ENCODE measurements at places on chromosomes 12 and 14.
A peak's percentile ranks its signal among the peaks of the same experiment; 100 is the strongest.

DNA sequence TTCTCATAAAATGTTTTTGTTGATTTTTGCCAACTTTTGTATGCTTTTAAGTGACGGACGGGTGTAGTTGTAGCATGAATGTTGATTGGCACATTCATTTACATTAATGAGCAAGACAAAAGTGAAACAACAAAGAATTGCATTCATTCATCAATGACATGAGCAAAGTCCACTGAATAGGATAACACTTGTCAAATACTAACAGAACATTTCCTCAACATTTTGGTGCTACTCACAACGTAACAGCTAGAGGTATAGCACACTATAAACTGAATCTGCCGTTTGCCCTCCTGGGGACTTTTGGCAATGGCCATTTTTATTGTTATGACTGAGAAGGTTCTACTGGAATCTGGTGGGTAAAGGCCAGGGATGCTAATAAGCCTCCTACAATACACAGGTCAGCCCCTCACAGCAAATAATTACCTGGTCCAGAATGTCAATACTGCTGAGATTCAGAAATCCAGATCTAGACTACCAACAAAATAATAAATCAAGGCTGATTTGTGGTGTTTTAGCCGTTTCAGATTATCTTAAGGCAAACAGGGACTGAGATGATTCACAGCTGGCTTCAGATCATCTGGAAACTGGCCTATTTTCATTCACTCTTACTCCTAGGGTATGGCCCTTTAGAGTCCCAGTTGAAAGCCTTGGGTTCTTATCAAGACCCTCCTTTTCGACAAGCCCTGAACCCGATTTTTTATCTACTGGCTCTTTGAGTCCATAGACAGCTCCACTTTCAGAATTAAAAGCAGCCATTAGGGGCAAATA, 22.5 kb upstream of the CDKN3 start:
- no peak for DNase-seq

DNA sequence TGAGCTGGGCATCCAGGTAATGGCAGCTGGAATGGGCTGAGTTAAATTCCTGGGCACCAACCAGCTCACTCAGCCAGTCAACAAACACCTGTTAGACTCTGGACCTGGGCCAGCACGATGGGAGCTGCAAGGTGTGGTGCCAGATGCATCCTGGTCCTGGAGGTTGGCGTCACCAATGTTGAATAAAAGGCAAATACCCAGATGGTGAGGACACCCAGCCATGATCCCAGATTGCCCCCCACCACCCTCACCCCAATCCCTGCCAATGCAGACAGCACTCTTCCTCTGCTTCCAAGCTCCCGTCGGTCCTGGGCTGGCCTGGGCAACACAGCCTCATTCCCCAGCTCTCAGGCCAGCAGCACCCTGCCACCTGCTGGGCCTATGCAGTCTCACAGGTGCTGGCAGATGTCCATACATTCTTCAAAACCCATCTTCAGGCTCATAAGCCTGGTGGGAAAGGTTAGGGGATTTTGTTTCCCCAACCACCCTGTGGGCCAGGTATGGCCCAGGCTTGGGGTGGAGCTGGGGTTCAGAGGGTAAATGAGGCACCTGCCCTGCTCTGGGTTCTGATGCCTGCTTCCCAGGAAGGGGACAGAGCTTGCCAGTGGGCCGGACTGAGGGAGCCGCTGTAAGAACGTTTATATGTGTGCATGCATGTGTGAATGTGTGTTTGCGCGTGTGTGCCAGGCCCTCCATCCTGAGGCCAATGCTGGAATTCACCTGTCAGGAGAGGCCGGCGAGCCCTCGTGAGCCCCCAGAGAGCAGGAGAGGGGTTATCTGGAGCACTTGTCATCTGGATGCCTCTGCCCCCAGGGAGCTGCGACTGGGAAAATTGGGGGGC, 58.0 kb downstream of the LGMN start:
- peak; percentile 87 for DNase-seq

GRCh38 chr14:42353315-42353714, 746.6 kb downstream of the LRFN5 start:
- no peak for DNase-seq

DNA sequence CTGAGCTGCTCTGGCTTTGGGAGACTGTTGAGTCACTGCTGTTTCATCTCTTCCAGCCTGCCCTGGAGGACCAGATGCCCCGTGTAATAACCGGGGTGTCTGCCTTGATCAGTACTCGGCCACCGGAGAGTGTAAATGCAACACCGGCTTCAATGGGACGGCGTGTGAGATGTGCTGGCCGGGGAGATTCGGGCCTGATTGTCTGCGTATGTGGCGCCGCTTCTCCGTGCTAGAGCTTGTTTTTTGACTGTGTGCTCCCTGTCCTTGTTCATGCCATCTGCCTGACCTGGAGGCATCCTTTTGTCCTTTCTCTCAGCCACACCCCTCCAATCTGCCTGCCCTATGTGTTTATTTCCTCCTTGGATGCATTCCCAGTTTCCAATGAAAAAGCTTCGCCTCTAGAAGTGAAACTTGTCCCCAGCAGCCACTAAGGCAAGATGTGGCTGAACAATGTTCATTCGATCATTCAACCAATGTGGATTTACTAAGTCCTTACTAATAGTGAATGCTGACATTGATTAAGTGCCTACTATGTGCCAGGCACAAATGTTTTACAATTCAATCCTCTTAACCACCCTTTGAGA, 98.6 kb downstream of the NT5DC3 start:
- peak; percentile 93 for DNase-seq

- DNase-seq = no peak
These were observed 1.1 kb downstream of the XRCC3 start for GRCh38 chr14:103714063-103714724.

- peak; percentile 67 for DNase-seq
These were observed 50.1 kb downstream of the CHST11 start for GRCh38 chr12:104506676-104507401.

DNA sequence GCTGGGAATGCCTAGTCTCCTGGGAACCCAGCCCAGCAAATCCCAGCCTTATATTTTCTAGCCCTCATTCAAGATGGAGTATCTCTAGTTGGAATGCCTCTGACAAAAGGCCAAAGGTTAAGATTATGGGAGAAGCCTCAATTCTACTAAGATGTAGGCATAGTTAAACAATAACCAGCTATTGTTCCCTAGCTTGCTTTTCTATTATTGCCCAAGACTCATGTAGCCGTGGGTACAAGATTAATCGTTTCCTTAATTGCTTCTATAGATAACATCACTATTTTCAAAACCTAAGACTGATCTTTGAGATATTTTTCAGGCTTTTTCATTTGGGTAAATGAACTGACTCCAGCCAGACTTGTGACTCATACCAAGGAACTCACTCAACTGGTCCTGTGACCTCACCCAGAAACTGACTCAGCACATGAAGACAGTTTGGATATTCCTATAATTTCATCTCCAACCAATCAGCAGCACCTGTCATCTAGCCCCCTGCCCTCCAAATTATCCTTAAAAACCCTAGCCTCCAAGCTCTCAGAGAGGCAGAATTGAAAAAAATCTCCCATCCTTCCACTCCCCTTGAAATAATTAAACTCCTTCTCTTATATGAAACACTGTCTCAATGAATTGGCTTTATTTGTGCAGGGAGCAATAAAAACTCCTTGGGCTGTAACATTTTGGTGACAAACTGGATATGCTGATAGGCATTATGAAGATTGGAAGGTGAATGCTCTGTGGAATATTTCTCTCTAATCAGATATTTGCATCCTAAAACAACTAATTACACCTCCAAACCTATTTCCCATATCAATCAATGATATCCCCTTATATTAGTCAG, 589.0 kb downstream of the C12orf50 start:
- no peak for DNase-seq

DNA sequence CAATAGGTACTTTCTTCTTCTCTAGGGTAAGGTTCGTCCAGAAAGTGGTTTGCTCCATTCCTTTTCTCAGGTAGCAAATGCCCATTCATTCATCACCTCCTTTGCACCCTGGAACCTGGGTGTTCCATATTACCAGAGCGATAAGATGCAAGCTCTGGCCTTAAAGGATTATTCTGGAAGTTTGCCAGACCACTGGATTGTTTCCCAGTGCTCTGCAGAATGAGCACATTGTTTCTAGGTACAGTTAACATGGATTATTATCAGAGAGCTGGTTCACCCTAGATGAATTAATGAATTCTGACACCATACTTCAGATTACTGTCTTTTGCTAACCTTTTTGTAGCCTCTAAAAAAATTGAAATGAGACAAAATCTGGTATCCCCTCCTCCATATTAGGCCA, 170.9 kb upstream of the BMP4 start:
- DNase-seq = no peak

GRCh38 chr12:54175200-54175963, 13.4 kb downstream of the SMUG1 start:
- DNase-seq = no peak

DNA sequence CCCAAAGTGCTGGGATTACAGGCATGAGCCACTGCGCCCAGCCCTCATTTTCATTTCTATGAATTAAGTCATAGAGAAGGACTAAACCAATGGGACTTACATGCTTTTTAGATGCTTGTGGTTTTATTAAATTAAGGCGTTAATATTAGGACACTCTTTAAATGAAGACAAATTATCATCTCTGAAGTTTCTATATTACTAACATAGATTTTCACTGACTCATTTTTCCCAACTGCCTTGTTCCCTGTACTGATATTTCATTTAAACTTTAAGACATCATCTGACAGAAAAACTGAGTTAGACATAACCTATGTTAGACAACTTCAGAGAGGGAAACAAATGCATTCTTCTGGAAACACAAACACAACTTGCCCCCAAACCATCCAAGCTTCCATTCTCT, 99.8 kb downstream of the BTG1 start:
- no peak for DNase-seq

GRCh38 chr12:128513831-128514230, 246.9 kb downstream of the TMEM132C start:
- DNase-seq = no peak

- no peak for DNase-seq
These were observed 206.9 kb downstream of the SOX5 start for GRCh38 chr12:23742574-23742973.

- peak; percentile 29 for DNase-seq
These were observed 13.1 kb upstream of the TAC3 start for GRCh38 chr12:57029457-57029856.

DNA sequence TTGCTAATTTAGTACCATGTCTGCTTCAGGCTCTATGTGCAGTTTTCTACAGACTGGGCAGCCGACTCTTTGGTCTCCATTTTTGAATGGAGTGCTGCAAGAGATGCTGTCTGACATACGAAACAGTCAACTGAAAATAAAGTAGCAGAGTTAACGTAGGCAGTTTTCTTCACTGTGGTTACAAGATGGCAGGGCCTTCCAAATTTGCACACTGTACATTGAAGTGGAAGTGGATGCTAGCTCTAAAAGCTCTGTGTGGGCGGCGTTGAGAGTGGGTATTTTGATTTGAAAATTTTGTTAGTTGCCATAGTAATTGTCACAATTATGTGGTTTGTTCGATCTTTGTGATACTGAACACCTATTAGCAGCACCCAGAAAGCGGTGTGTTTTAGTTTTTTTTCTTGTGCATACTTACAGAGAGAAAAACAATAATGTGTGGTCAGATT, 154.9 kb upstream of the ATP2B1 start:
- no peak for DNase-seq

DNA sequence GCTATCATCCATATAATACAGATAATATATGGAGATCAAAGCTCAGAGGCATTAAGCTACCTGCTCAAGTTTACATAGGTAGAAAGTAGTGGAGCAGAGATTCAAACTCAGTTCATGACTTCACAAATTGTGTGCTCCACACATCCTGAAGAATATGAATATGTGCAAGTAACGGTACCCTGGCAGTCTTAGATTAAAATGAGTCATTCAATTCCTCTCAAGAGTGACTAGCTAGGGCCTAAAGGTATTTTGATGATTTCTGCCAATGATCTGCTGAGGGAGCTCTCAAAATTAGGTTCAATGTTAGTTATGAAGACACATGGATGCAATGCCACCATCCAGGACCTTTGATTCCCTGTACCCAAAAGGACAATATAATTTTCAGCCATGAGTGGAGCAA, 58.9 kb downstream of the GRIP1 start:
- no peak for DNase-seq

- no peak for DNase-seq
These were observed 14.1 kb downstream of the RILPL1 start for GRCh38 chr12:123519141-123520001.

- no peak for DNase-seq
These were observed 442.2 kb upstream of the CCDC196 start for GRCh38 chr14:66043921-66044320.

GRCh38 chr12:11830307-11830801, 180.9 kb downstream of the ETV6 start:
- DNase-seq = no peak

GRCh38 chr14:89359477-89360222, 57.4 kb downstream of the FOXN3 start:
- DNase-seq = no peak

DNA sequence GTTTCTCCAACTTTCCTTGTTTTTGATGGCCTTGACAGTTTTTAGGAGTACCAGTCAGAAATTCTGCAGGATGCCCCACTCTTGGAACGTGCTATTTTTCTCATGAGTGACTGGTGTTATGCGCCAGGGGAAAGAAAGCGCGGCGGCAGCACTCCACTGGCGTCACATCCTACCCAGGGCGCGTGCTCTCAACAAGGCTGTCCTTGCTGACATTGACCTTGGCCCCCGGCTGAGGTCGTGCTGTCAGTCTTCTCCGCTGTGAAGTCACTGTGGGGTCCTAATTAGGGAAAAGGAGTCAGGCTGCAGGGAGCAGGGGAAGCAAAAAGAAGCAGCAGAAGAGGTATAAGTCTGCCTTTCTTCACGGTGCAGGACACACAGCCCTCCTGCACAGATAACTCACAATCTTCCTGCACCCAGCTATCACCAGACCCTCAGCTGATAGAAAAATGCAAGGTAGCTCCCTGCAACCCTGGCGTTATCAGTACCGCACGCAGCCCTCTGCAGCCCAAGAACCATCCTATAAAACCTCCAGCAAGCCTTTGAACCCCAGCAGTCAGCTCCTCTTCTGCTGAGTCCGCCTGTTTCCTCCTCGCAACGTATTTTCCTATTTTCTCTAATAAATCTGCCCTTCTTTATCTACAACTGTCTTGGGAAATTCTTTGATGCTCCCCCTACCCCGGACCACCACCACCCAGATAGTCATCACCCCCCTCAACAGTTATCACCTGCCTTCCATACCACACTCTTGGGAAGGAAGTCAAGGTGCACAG, 48.0 kb upstream of the C14orf180 start:
- no peak for DNase-seq

- no peak for DNase-seq
These were observed at the start of gene RAB35 for GRCh38 chr12:120116441-120116791. Gene RAB35, minus strand, starts transcription at chr12:120116753. Its CDS starts 103 bp downstream, at chr12:120116650.
